ENCODE measurements at places on chromosomes 1 and 21.

DNA sequence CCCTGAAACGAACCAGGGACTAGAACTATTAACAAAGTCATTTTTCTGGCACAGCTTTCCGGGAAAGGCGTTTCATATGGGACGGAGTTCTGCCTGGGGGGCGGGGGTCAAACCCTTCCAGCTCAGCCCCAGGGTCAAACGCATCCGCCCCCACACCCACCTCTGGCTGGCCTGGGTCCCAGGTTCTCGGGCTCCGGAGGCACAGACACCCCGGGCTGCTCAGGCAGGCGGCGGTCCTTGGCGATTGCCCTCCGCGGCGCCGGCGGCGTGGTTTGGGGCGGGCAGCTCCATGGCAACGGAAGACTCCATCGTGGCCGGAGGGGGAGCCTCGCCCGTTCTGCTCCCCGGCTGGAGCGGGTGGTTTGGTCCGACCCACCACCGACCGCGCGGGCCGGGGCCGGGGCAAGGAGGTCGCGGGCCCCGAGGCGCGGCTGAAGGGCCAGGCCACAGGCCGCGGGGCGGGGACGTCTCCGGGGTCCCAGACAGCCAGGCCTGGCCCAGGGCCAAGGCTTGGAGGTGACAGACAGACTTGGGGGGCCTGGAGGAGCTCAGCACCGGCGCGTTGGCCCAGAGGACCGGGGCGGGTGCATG, at the start of gene CFAP74:
CFAP74 (minus strand) TSS at position 246 of the 591 bp plus-strand sequence. CDS start 12,830 bp downstream, outside the sequence.
- H3K4me3 ChIP-seq = no peak within 1 kb of the TSS
- peaks cover 2% of the 10 kb centered on the region for H3K4me1 ChIP-seq
- H3K27me3 ChIP-seq = peaks cover 40% of the 10 kb centered on the region
- H3K36me3 ChIP-seq = no peaks in the 10 kb centered on the region
- H3K27ac ChIP-seq = no peak within 1 kb of the TSS
- DNase-seq = no peak

- H3K4me3 ChIP-seq = no peak overlapping the region
- H3K4me1 ChIP-seq = no peaks in the 10 kb centered on the region
- no peaks in the 10 kb centered on the region for H3K36me3 ChIP-seq
- no peak overlapping the region for H3K27ac ChIP-seq
- H3K27me3 ChIP-seq = peaks cover 7% of the 10 kb centered on the region
- no peak for DNase-seq
Measured at GRCh38 chr21:43318368-43318767, 108.6 kb downstream of the SIK1 start.

DNA sequence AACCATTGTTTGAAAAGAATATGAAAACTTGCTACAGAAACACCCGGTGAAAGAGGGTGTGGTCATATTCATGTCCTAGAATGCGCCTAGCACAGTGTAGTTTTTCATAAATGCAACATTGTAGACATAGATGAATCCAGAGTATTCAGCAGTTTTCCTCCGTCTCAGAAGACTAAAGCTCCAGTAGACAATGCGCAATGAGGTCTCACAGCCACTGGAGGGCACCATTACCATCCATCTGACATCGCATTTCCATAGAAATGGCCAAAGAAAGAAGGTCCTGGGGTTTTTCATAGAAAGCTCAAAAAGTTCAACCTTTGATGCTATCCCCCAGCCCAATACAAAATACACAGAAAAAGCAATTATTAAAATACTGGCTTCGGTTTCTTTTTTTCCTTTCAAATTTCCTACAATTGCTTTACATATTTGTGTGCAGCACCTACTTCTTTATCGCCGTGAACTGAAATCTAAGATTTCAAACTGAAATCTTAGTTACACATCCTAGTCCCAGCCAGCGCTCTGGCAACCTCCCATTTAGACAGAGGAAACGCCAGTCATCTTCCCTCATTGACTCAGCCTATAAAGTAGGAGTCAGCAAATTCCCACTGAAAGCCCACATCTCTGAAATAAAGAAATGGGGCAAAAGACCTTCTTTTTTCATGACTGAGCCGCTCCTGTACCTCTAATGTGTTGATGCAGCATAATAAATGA, 3.9 kb upstream of the CD58 start:
- no peak overlapping the region for H3K27ac ChIP-seq
- peak; percentile 78 for DNase-seq
- no peak overlapping the region for H3K4me3 ChIP-seq
- H3K36me3 ChIP-seq = no peaks in the 10 kb centered on the region
- peaks cover 7% of the 10 kb centered on the region for H3K27me3 ChIP-seq

DNA sequence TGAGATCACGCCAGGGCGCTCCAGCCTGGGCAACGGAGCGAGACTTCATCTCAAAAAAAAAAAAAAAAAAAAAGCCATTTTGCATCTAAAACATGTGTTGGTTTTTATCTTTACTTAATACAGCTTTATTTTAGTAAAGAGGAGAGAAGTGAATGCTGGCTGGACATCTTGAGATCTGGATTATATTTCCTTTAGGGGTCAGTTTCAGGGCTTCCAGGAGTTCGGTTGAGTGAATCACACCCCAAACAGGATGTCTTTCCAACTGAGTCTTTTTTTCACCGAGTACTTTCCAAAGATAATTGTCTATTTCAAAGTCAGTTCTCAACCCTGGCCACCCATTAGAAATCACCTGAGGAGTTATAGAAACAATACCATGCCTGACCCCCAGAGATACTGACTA, 16.6 kb upstream of the IPP start:
- no peaks in the 10 kb centered on the region for H3K27me3 ChIP-seq
- H3K36me3 ChIP-seq = no peaks in the 10 kb centered on the region
- no peak overlapping the region for H3K4me3 ChIP-seq
- DNase-seq = no peak
- no peak overlapping the region for H3K27ac ChIP-seq
- no peaks in the 10 kb centered on the region for H3K4me1 ChIP-seq

DNA sequence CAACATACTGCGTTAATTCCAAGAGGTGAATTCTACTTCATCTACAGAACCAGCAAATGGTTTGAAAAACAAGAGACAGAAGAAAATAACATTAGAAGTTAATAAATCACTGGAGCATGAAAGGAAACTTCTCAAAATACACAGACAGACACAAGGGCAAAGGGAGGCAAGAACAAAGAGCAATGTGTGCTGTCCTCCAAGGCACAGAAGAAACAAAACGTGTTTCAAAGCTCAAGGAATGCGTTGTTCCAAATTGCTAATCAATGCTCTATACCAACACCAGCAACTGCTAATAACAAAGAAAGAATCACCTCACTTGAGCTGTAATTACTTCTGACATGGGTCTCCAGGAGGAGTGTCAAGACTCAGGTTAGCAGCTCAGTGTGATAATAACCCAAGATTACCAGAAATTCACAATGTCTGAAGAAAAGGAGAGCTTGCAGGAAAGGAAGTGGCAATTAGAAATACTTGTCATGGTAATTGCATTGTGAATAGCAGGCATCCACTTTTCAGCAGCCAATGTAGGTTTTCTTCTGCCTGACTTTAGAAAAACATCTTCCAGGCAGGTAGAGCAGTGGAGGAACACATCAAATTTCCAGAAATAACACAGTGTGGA, 175.4 kb downstream of the SEC16B start:
- no peak for DNase-seq
- H3K4me3 ChIP-seq = no peak overlapping the region
- no peak overlapping the region for H3K27ac ChIP-seq
- H3K4me1 ChIP-seq = no peaks in the 10 kb centered on the region
- H3K36me3 ChIP-seq = no peaks in the 10 kb centered on the region

DNA sequence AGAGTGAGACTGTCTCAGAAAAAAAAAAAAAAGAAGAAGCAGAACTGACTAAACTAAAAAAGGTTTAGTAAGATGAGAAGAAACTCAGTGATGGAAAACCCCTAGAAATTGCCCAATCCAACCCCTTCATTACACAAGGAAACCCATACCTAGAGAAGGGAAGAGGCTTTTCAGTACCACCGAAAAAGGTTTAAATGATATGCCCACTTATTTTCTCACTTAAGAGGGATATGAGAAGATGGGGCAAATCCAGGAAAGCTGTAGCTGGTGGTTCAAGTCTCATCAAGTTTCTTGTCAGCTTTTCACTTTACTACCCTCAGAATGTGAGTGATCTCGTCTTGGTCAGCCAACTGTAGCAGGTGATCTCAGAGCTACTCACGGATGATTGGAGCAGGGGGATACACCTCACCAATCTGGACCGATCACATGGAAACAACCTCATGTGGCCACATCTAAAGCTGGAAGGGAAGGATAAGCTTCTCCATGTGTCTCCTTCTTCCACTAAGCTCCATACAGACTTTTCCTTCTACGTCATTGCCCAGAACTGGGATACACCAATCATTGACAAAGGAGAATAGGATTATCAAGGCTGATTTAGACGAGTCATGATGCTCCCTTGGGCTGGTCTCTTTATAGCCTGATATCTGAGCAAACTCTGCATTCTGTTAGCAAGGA, 126.7 kb upstream of the POU3F1 start:
- H3K27ac ChIP-seq = no peak overlapping the region
- no peak overlapping the region for H3K4me3 ChIP-seq
- H3K36me3 ChIP-seq = no peaks in the 10 kb centered on the region
- DNase-seq = no peak

GRCh38 chr21:29638138-29638537, 301.7 kb downstream of the GRIK1 start:
- H3K4me1 ChIP-seq = peaks cover 8% of the 10 kb centered on the region
- no peak for DNase-seq
- H3K4me3 ChIP-seq = no peak overlapping the region
- no peak overlapping the region for H3K27ac ChIP-seq

DNA sequence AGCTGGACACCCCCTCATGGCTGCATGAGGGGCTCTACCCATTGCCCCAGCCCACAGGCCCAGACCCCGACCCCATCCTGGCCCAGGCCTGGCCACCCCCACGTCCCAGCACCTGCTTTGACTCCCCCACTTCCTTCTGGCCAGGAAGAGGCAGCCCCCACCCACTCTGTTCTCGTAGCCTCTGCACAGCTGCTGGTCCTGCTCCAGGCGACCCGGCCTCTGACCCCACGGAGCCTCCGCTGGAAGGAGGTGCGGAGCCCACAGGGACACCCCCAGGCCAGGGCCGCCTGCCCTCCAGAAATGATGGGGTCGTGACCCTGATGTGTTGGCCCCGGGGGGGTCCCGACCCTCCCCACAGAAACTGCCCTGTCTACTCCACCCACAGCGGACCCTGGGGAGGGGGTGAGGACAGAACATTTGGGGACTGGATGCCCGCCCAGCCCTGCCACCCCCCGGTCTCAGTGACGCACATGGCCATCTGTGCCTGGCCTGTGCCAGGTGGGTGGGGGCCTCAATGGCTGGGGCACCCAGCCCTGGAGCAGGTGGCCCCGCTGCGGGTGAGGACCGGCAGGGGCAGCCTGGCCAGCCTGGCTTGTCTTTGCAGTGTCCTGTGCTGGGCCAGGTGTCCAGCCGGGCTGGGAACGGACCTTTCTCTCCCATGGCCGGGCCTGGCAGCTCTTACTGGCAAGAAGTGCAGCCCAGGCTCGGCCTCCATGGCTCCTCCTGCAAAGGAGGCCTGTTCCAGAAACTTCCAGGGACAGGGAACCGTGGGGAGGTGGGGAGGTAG, 78.6 kb downstream of the MORN1 start:
- H3K27me3 ChIP-seq = no peaks in the 10 kb centered on the region
- no peak overlapping the region for H3K27ac ChIP-seq
- H3K36me3 ChIP-seq = peaks cover 9% of the 10 kb centered on the region
- no peak for DNase-seq
- peaks cover 4% of the 10 kb centered on the region for H3K4me1 ChIP-seq

- DNase-seq = no peak
- H3K27ac ChIP-seq = no peak overlapping the region
- H3K36me3 ChIP-seq = peaks cover 17% of the 10 kb centered on the region
- no peaks in the 10 kb centered on the region for H3K27me3 ChIP-seq
- H3K4me1 ChIP-seq = peaks cover 21% of the 10 kb centered on the region
- H3K4me3 ChIP-seq = no peak overlapping the region
Measured at GRCh38 chr1:229323885-229324553, 18.8 kb downstream of the CCSAP start.

DNA sequence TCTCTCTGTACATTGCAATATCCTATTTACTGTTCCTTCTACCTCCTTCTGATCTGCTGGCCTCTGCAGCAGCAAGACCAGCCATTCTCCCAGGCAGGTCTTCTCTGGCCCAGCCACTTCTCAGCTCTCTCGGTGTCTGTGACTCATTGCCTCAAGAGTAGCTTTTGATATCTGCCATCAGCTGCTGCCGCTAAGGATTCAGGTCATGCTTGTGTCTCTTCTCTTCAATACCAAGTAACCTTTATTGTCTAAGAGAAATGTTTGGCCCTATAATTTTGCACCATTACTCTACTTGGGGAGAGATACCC, 101.8 kb downstream of the TMEM53 start:
- no peaks in the 10 kb centered on the region for H3K4me1 ChIP-seq
- H3K36me3 ChIP-seq = no peaks in the 10 kb centered on the region
- H3K4me3 ChIP-seq = no peak overlapping the region

DNA sequence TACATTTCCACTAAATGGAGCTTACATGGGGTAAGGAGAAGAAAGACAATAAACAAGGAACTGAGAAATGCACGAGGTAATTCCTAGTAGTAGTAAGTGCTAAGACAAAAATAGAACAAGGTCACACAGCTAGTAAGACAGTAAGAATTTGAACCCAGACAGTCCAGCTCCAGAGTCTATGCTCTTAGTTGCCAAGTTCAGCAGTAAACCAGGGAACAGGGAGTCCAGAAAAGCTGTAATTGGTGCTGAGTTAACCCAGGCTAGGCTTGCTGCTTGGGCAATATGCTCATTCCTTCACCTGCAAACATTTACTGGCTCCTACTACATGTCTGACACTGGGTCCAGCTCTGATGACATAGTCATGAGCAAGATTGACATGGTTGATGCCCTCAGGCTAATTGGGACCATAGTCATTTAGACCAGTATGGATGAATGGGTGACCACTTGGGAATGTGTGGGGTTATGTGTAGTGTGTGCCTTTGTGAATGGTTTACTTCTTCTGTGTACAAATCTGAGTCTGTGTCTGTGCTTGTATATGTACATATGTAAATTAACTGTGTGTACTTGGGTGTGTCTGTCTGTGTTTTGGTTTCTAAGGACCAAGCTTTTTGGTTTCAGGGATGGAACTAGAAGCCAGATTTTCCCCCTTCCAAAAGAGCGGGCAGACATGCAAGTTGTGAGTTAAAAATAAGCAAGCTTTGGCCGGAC, 2.0 kb downstream of the GPX7 start:
- no peaks in the 10 kb centered on the region for H3K27me3 ChIP-seq
- peak overlapping the region; percentile 90 for H3K4me3 ChIP-seq
- H3K36me3 ChIP-seq = peaks cover 23% of the 10 kb centered on the region
- peaks cover 38% of the 10 kb centered on the region for H3K4me1 ChIP-seq

GRCh38 chr1:15574741-15575140, 10.1 kb downstream of the AGMAT start:
- H3K36me3 ChIP-seq = peaks cover 31% of the 10 kb centered on the region
- no peaks in the 10 kb centered on the region for H3K27me3 ChIP-seq
- H3K27ac ChIP-seq = no peak overlapping the region
- H3K4me3 ChIP-seq = no peak overlapping the region

- H3K27ac ChIP-seq = no peak overlapping the region
- no peaks in the 10 kb centered on the region for H3K36me3 ChIP-seq
- H3K4me1 ChIP-seq = no peaks in the 10 kb centered on the region
- no peak overlapping the region for H3K4me3 ChIP-seq
- no peak for DNase-seq
- peaks cover 2% of the 10 kb centered on the region for H3K27me3 ChIP-seq
Measured at GRCh38 chr1:110547017-110547416, 28.0 kb upstream of the KCNA10 start.
